ENCODE measurements at places on chromosomes 12 and 14.

GRCh38 chr12:121976950-121977349, 44.7 kb upstream of the BCL7A start:
- no peak for ATAC-seq

GRCh38 chr14:101521473-101521915, 39.8 kb upstream of the DIO3 start:
- no peak for ATAC-seq

GRCh38 chr12:32549675-32550079, 129.4 kb upstream of the DNM1L start:
- ATAC-seq: no peak

GRCh38 chr14:76773188-76773885, 12.1 kb downstream of the VASH1 start:
- peak; percentile 89 for ATAC-seq

GRCh38 chr14:74084277-74085046, at the start of the genes ALDH6A1 and LIN52:
Gene ALDH6A1 (minus strand): TSS chr14:74084453. CDS start chr14:74084394, 59 bp downstream.
Gene LIN52 (plus strand): TSS chr14:74084956. CDS start chr14:74084975, 19 bp downstream.
- peak; percentile 97 for ATAC-seq

GRCh38 chr14:36940476-36940875, 231.9 kb downstream of the SLC25A21 start:
- no peak for ATAC-seq

- peak; percentile 67 for ATAC-seq
Observed at GRCh38 chr12:76706101-76706500, 57.8 kb upstream of the ZDHHC17 start.

- ATAC-seq: no peak
Observed at GRCh38 chr12:3223601-3224529, 146.7 kb downstream of the TSPAN9 start.

Data from SK-N-SH treated with all-trans-retinoic acid at 6 μM for 48 hours (cell line).